ENCODE measurements at places on chromosomes 16 and 17.

DNA sequence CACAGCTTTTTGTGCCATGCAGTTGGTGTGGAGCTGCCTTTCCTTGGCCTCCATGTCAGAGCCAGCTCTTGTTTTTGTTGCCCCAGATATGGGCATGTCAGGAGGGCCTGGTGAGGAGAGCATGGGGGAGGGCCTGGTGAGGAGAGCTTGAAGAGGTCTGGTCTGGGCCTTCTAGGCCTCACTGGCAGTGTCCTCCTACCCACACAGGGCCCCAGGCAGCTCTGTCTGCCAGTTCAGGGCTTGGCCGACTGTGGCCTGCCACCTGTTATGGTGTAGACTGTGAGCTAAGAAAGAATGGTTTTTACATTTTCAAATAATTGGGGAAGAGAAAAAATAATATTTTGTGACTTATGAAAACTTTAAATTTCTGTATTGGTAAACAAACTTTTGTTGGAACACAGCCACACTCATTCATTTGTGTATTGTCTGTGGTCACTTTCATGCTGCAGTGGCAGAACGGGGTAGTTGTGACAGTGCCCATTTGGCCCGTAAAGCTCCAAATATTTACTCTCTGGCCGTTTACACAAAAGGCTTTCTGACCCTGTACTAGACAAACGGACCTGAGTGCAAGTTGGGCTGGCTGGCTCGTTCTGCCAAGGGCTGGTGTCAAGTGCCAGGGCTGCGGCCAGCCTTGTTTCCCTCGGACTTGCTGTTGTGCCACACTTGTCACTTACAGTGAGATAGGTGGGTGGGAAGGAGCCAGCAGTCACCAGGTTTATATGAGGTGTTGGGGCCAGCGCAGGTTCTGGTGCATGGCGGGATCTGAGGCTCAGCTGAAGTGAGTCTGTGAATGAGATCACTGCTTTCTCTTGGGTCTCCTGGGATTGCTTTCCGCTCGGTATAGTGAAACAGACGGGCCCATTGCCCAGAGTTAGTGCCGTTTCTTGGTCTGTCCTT is 18.2 kb downstream of the PGS1 start:
- no peak for DNase-seq

DNA sequence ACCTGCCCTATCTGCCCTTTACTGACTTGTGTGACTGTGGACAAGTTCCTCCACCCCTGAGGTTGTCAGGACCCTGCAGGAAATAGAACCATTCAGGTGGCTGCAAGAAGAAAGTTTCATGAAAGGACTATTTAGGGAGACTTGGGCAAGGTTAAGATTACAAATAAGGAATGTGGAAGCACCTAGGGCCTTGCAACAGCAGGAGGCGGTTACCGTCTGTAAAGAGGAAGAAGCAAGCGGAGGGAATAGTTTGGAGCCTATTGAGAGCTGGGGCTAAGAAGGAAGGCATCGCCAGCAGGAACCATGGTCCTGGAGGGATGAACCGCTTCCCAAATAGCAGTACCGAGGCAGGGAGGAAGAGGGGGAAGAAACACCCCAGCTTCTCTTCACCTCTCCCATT is 132.4 kb downstream of the PRKCB start:
- no peak for DNase-seq

DNA sequence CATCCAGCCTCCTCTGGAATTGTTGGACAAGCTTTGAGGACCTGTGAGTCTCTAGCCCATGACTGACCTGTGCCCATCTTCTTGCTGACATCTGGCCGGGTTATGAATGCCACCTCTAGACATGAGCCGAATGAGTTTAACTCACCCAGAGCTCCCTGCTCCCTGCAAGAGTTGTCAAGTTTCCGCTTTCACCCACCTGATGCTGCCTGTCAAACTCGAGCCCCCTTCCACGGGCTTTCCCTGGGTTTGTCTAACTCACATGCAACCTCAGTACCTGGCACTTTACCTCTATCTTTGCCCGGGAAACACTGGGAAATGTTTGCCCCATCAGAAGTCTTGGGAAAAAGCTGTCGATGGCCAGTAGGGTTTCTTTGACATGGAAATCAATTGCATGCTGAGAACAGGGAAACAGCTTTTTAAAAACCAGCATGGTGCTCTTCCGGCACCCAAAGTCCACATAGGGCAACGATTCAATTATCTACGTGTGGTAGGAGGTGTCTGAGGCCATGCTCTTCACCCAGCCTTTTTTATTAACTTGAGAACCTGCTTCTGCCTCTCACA is 33.8 kb upstream of the DNAH17 start:
- no peak for DNase-seq

GRCh38 chr16:77297996-77298395 is 98.8 kb downstream of the SYCE1L start:
- DNase-seq = peak; percentile 49
